Airway epithelial cell (primary cell): ENCODE measurements at places on chromosomes 3 and 15. TPM values are rescaled to one million over a fixed set of nuclear protein-coding genes. Genes with fewer than 3 reads are reported as not detected.

Gene PFN2
- total RNA-seq: 109 TPM in 2 replicates

Gene NPAP1
- not detected in 2 replicates for total RNA-seq

Gene BOC
- total RNA-seq: 2.1 and 2.2 TPM in 2 replicates

Gene ZPLD1
- total RNA-seq: 0.28 and 0.56 TPM in 2 replicates

Gene SLC22A13
- 0.07 TPM in 1 of 2 replicates, not detected in the other for total RNA-seq

Gene SI
- total RNA-seq: not detected in 2 replicates

Gene GP9
- total RNA-seq: not detected in 2 replicates

Gene ZDHHC19
- total RNA-seq: not detected in 2 replicates

Gene CHST13
- not detected in 2 replicates for total RNA-seq

Gene REC114
- total RNA-seq: not detected in 2 replicates

Gene ZDHHC23
- 0.49 and 2.3 TPM in 2 replicates for total RNA-seq

Gene GOLGA8N
- total RNA-seq: 0.65 and 1.4 TPM in 2 replicates

Gene SLC22A14
- total RNA-seq: not detected in 2 replicates

Gene NRG4
- 0.09 TPM in 1 of 2 replicates, not detected in the other for total RNA-seq

Gene FBN1
- total RNA-seq: 2.9 and 3.5 TPM in 2 replicates

Gene COL7A1
- total RNA-seq: 294 and 341 TPM in 2 replicates

Gene NANOGP8
- not detected in 2 replicates for total RNA-seq

Gene SOX2
- 20.7 and 24.8 TPM in 2 replicates for total RNA-seq

Gene GAP43
- total RNA-seq: not detected in 2 replicates

Gene CAPN7
- total RNA-seq: 18.1 and 21.2 TPM in 2 replicates

Gene SERPINI2
- not detected in 2 replicates for total RNA-seq

Gene C3orf33
- total RNA-seq: 2.8 and 3.0 TPM in 2 replicates

Gene NLGN1
- 0.05 and 0.14 TPM in 2 replicates for total RNA-seq

Gene AQP9
- 0.21 TPM in 1 of 2 replicates, not detected in the other for total RNA-seq

Gene CACNA1D
- 0.14 TPM in 1 of 2 replicates, not detected in the other for total RNA-seq

Gene PLCH1
- total RNA-seq: 0.23 and 0.49 TPM in 2 replicates

Gene VEPH1
- under 0.01 and 0.49 TPM in 2 replicates for total RNA-seq

Gene THOC7
- total RNA-seq: 78.6 and 86.5 TPM in 2 replicates

Gene GOLGA8S
- total RNA-seq: not detected in 2 replicates

Gene CHRD
- not detected in 2 replicates for total RNA-seq

Gene GPR149
- not detected in 2 replicates for total RNA-seq

Gene PEX11A
- 4.2 and 5.1 TPM in 2 replicates for total RNA-seq

Gene ASB14
- total RNA-seq: not detected in 2 replicates

Gene SST
- not detected in 2 replicates for total RNA-seq

Gene CIDEC
- total RNA-seq: not detected in 2 replicates

Gene FAM81A
- 0.19 and 0.78 TPM in 2 replicates for total RNA-seq

Gene EPHA3
- 0.07 TPM in 1 of 2 replicates, not detected in the other for total RNA-seq
